Stimulated activated CD4-positive, alpha-beta T cell treated with anti-CD3 and anti-CD28 coated beads, Interleukin-2, amount 100 ng/mL, for 4 hours (primary cell): ENCODE measurements at places on chromosomes 1 and 21.

DNA sequence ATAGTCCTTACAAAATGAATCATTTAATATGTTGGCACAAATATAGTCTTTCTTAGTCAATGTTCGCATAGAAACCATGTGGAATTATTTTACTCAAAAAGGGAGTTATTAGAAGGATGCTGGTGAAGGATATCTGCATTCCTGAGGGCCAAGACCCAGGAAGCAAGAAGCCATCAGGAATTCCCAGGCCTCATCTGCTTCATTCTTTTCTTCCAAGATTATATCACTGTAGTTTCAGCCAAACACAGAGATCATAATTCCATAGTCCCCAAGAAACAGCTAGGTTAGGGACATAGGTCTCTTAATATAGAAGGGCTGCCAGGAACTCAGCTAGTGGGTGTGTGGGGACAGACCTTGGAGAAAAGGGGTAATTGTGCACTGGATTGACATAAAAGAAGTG lies 28.6 kb upstream of the DISC1 start:
- no peak for DNase-seq

DNA sequence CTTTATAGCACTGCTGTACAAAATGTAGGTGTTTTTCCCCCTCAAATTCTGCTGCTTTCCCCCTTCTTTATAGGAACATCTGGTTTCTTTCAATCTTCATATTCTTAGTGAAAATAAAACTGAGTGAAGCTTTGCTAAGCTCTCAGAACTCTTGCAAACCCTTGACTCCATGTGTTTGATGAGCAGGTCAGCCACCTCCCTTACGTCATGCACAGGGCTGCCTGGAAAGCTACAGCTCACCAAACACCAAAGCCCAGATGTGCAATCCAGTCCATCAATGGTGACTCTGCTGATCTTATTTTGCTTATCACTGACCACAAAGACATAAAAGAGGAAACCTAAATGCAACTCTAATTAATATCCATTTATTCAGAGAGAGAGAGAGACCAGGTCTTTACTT lies 5.5 kb downstream of the CACNA1E start:
- no peak for DNase-seq

DNA sequence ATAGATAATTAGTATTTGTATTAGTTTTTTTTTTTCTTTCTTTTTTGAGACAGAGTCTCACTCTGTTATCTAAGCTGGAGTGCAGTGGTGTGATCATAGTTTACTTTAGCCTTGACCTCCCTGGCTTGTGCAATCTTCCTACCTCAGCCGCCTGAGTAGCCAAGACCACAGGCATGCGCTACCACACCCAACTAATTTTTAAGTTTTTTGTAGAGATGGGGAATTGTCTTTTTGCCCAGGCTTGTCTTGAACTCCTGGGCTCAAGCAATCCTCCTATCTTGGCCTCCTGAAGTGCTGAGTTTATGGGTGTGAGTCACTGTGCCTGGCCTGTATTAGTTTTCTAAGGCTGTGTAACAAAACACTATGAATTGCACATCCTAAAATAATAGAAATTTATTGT lies 58.3 kb downstream of the MSH4 start:
- DNase-seq = no peak

DNA sequence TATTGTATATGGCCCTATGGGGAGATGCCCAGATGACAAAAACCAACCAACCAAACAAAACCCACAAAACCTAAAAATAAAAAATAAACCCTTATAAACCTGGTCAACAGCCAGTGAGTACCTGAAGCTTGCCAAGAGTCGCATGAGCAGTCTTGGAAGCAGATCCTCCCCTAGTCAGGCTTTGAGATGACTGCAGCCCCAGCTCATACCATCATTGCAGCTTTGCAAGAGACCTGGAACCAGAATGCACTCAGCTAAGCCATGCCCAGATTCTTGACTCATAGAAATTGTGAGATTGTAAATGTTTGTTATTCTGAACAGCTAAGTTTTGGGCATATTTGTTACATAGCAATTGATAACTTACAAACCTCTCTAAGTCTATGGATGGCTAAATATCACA lies 326.8 kb downstream of the HLX start:
- no peak for DNase-seq

DNA sequence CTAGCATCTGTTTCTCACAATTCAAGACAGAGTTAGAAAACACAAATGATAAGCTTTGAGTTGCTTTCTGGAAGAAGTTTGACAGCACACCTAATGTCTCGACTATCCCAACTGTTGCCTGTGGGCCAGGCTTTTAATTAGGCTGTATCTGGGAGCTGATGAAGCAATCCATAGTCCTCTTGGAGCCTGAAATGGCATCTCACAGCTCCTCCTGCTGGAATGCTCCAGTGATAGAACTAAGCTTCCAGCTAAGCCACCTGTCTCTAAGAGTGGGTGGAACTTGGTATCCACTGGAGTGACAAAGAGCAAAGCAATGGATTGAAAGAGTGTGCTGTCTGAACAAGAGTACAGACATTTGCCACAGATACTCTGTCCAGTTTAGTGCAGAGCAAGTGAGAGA lies 605.3 kb upstream of the NR5A2 start:
- no peak for DNase-seq

DNA sequence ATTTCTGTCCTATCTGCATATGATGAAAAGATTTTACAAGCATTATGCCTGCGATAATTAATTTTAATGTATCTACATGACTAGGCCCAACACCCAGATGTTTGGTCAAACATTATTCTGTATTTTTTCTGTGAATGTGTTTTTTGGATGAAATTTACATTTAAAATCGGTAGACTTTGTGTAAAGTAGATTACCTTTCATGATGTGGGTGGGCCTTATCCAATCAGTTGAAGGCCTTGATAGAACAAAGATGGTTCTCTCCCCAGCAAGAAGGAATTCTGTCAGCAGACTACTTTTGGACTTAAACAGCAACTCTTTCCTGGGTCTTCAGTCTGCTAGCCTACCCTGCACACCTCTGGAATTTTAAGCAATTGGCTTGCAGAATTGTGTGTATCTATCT lies 844.0 kb downstream of the BRINP3 start:
- no peak for DNase-seq

DNA sequence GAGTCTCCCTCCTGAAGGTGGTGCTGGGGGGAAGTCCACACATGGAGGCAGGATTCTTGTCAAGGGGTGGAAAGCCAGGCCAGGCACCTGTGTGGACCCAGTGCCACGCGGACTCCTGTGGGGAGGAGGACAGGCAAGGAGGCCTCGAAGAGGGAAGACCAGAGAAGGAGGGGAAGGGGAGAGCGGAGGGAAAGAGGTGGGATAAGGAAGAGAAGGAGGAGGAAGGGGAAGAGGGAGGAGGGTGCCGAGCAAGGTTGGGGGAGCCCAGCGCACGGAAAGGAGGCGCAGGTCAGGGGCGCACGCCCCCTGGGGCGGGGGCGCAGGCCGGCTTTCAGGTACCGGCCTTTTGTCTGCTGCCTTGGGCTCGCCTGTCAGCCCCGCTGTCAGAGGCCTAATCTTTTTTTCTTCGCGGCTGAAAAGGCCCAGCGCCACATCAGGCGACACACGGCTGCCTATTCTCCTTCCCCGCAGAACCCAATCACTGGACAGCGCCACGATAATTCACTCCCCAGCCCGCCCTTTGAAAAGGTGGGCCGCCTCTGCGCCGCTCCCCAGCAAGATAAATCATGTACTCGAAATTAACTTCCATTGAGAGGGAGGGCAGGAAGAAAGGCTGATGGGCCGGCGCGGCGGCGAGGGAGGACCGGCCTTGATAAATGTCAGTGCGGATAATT lies 42.5 kb downstream of the PRDM16 start:
- DNase-seq = no peak

DNA sequence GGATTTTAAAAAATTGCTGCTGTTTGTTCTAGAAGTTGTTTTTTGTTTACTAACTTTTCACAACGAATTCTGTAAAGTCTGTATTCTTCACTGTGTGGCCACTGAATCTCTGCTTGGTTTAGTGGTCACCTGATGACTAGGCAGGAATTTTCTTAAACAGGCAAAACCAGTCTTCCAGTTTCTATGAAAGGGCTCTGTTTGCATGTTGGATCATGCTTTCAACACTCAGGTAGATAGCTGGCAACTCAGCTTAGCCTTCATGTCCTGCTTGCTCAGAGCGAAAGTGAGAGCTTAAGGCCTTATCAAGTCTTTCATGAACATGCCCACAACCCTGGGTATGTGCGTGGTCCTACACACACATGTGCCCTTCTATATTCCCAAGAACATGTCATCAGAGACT lies 52.4 kb upstream of the CCDC190 start:
- no peak for DNase-seq

DNA sequence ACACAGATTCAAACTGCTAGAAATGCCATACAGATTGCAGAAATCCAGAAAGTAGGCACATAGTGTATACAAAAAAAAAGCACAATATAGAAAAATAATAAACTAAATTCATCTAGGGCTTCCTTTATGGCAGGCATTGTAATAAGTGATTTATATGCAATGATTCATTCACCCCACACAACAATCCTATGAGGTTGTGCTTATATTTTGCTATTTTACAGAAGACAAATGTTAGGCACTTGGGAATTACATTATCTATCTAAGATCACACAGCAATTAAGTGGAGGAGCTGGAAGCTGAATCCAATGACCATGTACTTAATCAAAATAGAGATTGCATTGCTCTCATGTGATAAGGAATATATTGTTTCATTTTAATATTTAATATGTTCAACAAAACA lies 225.7 kb upstream of the KCNK2 start:
- no peak for DNase-seq

DNA sequence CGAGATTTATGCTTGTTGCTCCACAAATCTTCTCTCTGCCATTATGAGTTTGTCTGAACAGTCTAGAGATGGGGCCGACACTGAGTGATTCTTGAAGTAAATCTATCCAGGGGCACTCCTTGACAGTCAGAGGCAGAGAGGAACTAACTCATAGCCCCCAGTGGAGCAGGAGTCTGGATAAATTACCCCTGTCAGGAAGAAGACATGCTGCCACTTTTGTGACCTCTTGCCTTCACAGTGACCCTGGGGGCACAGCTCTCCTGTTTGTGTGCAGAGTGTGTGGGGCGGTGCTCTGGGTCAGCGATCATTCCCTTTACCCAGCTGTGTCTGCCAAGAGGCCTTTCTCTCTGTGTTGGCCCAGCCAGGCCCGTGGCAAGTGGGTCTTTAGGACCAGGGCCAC lies 29.5 kb downstream of the PEX14 start:
- no peak for DNase-seq

DNA sequence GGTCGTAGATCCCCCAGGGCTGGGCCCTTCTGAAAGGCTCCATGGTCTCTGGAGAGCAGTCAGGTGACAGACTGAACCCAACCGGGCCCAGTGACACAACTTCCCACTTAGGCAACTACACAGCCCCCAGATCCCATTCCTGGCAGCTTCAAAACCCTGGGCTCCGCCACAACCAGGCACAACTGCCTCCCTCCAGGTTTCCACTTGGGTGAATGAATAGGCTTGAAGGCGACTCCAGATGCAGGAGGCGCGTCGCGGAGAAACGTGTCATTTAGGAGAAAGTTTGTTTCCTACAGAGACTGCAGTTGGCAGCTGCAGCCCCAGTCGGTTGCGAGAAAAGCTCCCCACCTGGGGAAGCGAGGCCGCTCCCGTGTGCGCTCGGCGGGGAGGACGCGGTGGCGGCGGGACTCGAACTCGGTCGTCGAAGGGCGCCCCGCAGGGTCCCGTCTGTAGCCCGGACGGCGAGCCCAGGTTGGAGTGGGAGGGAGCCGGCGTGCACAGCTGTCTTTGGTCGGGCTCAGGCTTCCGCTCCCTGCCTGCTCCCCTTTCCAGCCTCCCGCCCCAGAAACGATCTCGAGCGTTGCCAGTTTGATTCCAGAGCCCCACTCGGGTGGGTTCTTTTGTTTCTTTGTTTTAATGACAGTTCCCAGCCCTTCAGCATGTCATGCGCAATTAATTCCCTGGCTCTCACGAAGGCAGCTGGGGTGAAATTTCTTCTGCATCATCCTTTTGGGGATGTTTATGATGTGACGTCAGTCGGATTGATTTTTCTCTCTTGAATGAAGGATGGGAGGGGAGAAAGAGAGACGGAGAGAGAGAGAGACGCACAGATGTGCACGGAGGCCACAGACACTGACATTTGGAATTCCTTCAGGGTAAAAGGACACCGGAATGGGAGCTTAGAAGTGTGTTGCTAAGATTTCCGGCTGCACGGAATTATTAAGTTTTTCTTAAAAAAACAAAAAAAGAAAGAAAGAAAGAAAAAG lies 862 bp upstream of the SGIP1 start:
- no peak for DNase-seq

DNA sequence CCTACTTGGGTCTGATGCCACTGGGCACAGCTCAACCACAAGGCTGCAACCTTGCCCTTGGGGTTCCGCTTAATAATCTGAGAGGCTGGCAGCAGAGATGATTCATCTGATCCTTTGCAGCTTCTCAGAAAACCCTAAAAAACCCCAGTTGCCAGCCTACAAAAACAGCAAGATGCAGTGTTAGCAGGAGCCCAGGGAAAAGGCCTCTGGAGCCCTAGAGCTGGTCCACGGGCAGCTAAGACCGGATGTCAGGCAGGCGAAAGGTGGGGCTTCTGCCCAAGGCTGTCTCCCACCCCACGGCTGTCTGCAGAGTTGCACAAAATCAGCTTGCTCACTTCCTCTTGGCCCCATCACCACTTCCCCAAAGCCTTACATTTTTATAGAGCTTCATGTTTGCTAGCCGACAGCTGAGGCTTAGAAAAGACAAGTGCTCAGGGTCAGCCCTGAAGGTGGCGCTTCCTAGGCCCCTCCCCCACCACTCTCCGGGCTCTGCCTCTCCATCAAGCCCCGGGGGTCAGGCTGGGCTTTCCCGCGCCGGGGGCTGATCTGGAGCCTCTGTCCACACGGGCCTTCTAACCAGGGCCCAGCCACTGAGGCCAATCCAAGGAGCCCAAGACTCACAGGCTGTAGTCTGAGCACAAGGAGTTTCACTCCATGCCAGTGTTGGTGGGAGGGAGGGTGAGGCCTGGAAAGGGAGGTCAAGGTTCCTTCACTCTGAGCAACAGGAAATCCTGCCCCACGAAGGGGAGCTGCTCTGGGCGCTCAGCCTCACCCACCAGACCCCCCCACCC lies 4.2 kb upstream of the ADORA3 start:
- DNase-seq = peak; percentile 53

- no peak for DNase-seq
These were observed 38.8 kb upstream of the STMN1 start for GRCh38 chr1:25944986-25945385.

- DNase-seq = no peak
These were observed 69.3 kb downstream of the KCTD3 start for GRCh38 chr1:215636258-215636965.

GRCh38 chr1:167165948-167166689 lies 54.6 kb upstream of the POU2F1 start:
- DNase-seq = no peak

DNA sequence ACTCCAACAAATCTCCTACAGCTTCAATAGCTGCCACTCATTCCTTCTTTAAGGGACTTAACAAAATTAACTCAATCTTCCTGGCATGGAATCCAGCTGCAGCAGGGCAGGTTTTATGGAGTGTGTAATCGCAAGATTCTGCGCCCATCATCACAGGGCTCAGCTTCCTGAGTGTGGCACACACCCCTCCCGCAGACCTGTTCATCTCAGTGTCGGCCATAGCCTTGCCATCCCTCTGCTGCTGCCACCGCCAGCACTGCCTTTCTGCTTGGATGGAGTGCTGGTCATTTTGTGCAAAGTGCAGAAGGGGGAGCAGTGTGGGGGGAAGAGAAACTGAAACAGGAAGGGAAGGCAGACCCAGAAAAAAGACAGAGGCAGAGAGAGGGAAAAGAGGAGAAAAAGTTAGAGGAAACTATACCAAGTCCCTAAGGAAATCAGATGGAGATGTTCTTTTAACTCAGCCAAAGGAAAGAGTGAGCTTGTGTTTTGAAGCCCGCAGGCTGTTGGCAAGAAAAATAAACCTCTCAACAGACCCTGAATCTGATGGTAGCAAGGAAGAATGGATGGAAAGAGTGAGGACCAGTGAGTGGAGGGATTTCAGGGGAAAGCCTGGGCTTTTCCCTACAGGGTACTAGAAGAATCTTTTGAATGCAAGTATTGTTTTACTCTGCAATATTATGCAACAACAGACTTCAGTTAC lies 324.2 kb downstream of the SEC16B start:
- no peak for DNase-seq
